ENCODE measurements at places on chromosomes 12 and 14. TPM values are rescaled to one million over a fixed set of nuclear protein-coding genes. Genes with fewer than 3 reads are reported as not detected.

DNA sequence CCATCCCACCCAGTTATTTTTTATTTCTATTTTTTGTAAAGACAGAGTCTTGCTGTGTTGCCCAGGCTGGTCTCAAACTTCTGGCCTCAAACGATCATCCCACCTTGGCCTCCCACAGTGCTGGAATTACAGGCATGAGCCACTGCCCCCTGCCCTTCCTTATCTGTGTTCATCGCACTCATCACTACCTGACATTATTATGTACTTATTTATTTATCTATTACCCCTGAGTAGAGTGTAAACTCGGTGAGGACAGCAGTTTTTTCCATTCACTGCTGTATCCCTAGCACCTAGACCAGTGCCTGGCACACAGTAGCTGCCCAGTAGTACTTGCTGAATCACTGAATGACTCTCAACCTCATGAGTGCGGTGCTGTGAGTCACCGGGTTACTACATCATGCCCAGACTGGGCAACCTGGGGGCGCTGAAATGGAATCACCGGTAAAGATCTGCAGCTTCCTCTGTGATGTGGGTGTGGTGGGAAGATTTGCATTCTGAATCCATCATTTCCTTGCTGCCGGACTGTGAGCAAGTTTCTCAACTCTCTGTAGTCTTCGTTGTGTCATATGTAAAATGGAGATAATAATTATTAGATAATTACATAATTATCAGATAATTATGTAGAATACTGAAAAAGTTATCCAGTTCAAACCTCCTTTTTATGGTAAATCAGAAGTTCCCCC lies 81.9 kb upstream of the USP44 start:
- no peak for DNase-seq

GRCh38 chr14:74126315-74127013 lies 41.7 kb downstream of the LIN52 start:
- DNase-seq = no peak

The GZMB gene
- not detected for total RNA-seq

The DLGAP5 gene
- total RNA-seq = 8.8 TPM

GRCh38 chr14:63952053-63952932 lies 99.5 kb downstream of the SYNE2 start:
- DNase-seq = no peak

GRCh38 chr12:123076604-123077297 lies 74.1 kb downstream of the PITPNM2 start:
- no peak for DNase-seq

The EPYC gene
- total RNA-seq = not detected

The PLBD1 gene
- total RNA-seq = 5.5 TPM

GRCh38 chr12:88793096-88793495 lies 212.8 kb upstream of the KITLG start:
- DNase-seq = no peak

DNA sequence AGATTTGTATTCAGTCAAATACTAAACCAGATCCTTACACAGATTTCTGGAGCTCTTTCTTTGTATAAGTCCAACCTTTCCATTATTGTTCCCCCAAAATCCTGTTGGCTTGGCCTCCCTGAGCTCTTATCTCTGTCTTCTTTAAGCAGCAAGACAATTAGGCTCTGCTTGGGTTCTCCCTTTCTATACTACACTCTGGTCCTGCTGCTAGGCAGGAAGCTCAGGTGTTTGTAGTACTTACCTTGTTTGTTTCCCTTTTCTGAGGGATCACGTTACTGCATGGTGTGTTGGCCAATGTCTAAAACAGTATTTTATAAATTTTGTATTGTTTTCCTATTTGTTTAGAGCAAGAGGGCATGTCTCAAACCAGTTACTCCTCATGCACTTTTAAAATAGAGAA lies 192.9 kb downstream of the PRKD1 start:
- DNase-seq = no peak

- no peak for DNase-seq
Observed at GRCh38 chr12:51834411-51834810, 14.1 kb downstream of the FIGNL2 start.

DNA sequence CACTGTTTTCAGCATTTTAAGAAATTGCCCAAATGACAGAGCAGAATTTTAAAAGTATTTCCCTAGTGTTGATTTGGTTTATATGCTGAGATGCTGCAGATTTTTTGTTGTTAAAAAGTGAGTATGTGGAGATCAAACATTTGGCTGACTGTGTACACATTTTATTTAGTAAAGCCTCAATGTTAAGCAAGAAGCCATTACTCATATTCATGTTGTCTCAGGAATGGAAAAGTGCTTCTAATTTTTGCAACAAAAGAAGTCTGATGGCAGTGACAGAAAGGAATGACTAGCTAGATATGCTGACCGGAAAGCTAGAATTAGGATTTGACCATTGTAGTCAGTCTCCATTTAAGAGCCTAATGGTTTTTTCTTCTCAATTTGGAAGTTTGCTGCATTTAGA lies 22.5 kb downstream of the SLC38A6 start:
- DNase-seq = no peak
